Uterine smooth muscle cell (primary cell): ENCODE measurements at places on chromosomes 3 and 15. TPM values are rescaled to one million over a fixed set of nuclear protein-coding genes. Genes with fewer than 3 reads are reported as not detected.

The SOX2 gene
- total RNA-seq = not detected in 2 replicates

The DPPA4 gene
- not detected in 2 replicates for total RNA-seq

The EFCC1 gene
- not detected in 2 replicates for total RNA-seq

The TMEM87A gene
- total RNA-seq = 62.4 and 68.0 TPM in 2 replicates

The SEMA5B gene
- total RNA-seq = not detected in 2 replicates

The GCNT3 gene
- total RNA-seq = 0.11 and 0.37 TPM in 2 replicates

The PLCH1 gene
- total RNA-seq = 0.11 and 0.12 TPM in 2 replicates

The NANOGP8 gene
- not detected in 2 replicates for total RNA-seq

The MYL3 gene
- not detected in 2 replicates for total RNA-seq

The ABHD17C gene
- total RNA-seq = 3.0 and 3.8 TPM in 2 replicates

The SLC7A14 gene
- total RNA-seq = 0.44 and 0.75 TPM in 2 replicates

The PLOD2 gene
- total RNA-seq = 149 and 317 TPM in 2 replicates

The MUC4 gene
- under 0.01 TPM in 1 of 2 replicates, not detected in the other for total RNA-seq

The PRKCD gene
- total RNA-seq = 4.2 and 5.9 TPM in 2 replicates

The IGF2BP2 gene
- 50.6 and 52.6 TPM in 2 replicates for total RNA-seq

The PLA2G4E gene
- not detected in 2 replicates for total RNA-seq

The CLSTN2 gene
- 0.50 and 1.00 TPM in 2 replicates for total RNA-seq

The NTRK3 gene
- under 0.01 TPM in 2 replicates for total RNA-seq

The HYKK gene
- total RNA-seq = 2.7 and 4.9 TPM in 2 replicates

The BBX gene
- total RNA-seq = 64.4 and 77.5 TPM in 2 replicates

The ESYT3 gene
- total RNA-seq = 4.5 and 6.5 TPM in 2 replicates

The RFTN1 gene
- total RNA-seq = 27.8 and 31.4 TPM in 2 replicates

The NR1I2 gene
- 0.12 TPM in 1 of 2 replicates, not detected in the other for total RNA-seq

The GMNC gene
- 0.11 and 0.25 TPM in 2 replicates for total RNA-seq

The GOLGA8J gene
- under 0.01 and 0.11 TPM in 2 replicates for total RNA-seq

The RPL29 gene
- 767 and 1,154 TPM in 2 replicates for total RNA-seq

The STX19 gene
- total RNA-seq = not detected in 2 replicates

The LMAN1L gene
- total RNA-seq = 0.11 TPM in 1 of 2 replicates, not detected in the other

The ATP13A5 gene
- total RNA-seq = not detected in 2 replicates

The CCDC13 gene
- total RNA-seq = 0.33 and 0.62 TPM in 2 replicates

The CCR1 gene
- total RNA-seq = 0.87 and 2.7 TPM in 2 replicates

The ASB14 gene
- total RNA-seq = under 0.01 TPM in 1 of 2 replicates, not detected in the other

The CAPN3 gene
- 0.44 and 1.6 TPM in 2 replicates for total RNA-seq

The ASTE1 gene
- total RNA-seq = 5.7 and 8.7 TPM in 2 replicates

The MCTP2 gene
- total RNA-seq = 2.2 and 4.1 TPM in 2 replicates

The DUOXA1 gene
- 0.12 TPM in 1 of 2 replicates, not detected in the other for total RNA-seq

The FGF12 gene
- under 0.01 and 0.22 TPM in 2 replicates for total RNA-seq

The TAGLN3 gene
- total RNA-seq = 9.2 and 29.5 TPM in 2 replicates

The P2RY12 gene
- total RNA-seq = 0.11 and 0.12 TPM in 2 replicates

The CATSPER2 gene
- 2.1 and 2.9 TPM in 2 replicates for total RNA-seq

The EPHB1 gene
- total RNA-seq = 0.12 and 0.77 TPM in 2 replicates

The NRROS gene
- total RNA-seq = 2.2 and 3.0 TPM in 2 replicates

The ARPP21 gene
- total RNA-seq = 0.37 TPM in 1 of 2 replicates, not detected in the other
